ENCODE measurements at places on chromosomes 6 and 20.
A peak's percentile ranks its signal among the peaks of the same experiment; 100 is the strongest.

DNA sequence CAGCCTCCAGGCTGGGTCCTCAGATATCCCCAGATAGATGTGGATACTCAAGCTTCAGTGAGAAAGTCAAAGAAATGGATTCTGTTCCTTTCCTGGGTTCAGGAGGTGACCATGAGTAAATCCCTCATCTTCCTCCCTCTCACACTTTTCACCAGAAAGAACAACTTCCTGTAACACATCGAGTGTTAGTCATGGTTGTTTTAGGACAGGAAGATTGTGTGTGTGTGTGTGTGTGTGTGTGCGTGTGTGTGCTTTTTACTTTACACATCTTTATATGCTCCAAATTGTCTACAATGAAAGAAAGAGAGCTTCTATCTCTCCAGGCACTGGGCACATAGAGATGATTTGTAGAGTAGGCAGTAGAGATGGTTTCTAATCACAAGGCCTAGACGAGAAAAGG lies 139.9 kb downstream of the TBXT start:
- DNase-seq, result no peak

GRCh38 chr6:45192556-45192955 lies 135.6 kb upstream of the RUNX2 start:
- DNase-seq, result no peak

- no peak for DNase-seq
Measured at GRCh38 chr6:66628917-66629316, 921.9 kb upstream of the EYS start.

DNA sequence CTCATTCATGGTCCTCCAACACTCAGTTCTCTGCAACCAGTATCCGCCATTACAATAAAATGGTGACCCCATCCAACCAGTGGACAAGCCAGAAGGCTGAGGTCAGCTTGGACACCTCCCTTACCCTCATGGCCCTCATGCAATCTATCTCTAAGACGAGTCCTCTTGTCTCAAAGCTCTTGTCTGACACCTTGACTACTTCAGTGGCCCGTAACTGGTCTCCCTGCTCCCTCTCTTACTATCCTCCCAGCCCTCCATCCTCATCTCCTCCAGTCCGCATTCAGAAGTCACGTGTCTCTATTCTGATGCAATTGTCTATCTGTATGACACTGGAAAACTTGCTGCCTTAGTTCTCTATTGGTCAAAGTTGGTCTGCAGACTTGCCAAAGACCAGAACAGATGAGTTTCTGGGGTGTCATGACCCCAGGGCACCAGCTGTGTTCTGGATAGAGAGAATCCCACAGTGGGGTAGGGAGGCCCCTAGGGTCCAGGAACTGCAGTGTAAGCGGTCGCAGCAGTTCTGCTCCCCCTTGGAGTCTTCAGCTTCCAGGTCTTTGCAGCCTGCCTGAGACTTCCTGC lies 59.6 kb upstream of the RNF24 start:
- no peak for DNase-seq

DNA sequence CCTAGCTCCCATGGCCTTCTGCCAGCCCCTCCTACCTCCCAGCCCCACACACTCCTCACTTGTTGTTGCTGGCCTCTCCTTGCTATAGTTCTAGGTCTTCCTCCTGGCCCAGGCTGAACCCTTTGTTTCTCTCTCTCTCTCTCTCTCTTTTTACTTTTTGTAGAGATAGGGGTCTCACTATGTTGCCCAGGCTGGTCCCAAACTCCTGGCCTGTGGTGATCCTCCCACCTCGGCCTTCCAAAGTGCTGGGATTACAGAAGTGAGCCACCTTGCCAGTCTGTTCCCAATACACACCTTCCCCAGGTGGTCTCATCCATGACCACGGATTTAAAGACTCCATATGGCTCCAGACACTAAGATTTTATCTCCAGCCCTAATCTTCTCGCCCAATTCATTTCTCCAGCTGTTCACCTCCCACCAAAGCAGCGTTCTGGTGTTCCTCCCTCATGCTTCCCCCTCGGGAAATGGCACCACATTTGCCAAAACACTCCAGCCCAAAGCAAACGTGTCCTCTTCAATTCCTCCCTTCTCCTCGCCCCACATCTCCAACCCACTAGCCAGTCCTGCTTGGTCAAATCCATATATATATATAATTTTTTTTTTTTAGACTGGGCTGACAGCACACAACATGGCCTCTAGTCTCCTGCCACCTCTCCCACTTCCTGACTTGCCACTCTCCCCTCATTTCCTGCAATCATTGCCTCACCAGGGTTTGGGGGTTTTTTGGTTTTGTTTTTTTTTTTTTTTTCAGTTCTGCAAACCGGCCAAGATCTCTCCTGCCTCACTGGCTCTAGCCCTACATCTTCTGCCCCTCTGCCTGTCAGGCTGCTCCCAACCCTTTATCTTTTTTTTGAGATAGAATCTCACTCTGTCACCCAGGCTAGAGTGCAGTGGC lies 104.4 kb downstream of the NCR2 start:
- DNase-seq, result no peak

- no peak for DNase-seq
Measured at GRCh38 chr6:11021003-11021402, 23.1 kb downstream of the ELOVL2 start.

- DNase-seq, result no peak
Measured at GRCh38 chr6:99490608-99491007, 24.6 kb downstream of the USP45 start.

DNA sequence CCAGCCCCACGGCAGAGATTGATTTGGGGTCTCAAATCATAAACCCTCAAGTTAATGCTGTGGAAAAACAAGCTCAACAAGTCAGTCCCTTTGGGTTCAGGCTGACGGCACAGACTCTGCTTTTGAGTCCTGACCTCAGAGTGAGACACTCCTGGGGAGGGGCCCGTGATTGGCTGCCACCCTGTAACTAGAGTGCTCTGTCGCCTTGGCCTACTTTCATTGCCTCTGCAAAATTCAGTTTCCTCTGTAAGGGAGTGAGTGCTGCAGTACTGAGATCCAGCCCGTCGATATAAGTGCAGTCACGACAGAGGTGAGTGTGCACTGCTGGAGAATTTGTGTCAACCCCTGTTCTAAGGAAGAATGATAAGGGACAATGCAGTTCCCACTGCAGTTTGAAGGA lies 105.6 kb downstream of the ANKS1A start:
- no peak for DNase-seq

DNA sequence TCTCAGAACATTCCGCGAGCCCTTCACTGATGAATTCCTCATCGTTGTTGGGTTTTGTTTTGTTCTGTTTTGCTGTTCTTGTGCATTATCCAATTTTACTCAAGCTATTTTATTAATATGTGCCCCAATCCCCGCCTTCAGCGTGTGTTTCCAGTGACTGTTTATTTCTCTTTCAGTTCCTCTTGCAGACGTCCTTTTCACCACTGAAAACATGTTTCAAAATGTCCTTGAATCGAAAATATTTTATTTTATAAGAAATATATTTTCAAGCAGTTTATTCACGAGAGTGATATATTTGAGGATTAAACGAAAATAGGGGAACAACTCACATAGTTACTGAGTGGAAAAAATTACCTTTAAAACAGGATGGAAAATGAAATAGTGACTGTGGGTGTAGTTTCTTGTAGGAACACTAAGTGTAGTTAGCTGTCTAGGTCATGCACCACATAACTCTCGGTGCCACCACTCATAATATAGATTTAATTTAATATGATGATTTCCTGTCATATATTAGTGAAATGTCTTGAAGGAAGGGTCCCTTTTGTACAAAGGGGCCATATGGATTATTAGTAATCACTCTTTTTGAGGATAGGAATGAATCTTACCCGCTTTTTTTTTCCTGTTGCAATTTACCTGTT lies 45.3 kb upstream of the HDDC2 start:
- DNase-seq, result no peak

DNA sequence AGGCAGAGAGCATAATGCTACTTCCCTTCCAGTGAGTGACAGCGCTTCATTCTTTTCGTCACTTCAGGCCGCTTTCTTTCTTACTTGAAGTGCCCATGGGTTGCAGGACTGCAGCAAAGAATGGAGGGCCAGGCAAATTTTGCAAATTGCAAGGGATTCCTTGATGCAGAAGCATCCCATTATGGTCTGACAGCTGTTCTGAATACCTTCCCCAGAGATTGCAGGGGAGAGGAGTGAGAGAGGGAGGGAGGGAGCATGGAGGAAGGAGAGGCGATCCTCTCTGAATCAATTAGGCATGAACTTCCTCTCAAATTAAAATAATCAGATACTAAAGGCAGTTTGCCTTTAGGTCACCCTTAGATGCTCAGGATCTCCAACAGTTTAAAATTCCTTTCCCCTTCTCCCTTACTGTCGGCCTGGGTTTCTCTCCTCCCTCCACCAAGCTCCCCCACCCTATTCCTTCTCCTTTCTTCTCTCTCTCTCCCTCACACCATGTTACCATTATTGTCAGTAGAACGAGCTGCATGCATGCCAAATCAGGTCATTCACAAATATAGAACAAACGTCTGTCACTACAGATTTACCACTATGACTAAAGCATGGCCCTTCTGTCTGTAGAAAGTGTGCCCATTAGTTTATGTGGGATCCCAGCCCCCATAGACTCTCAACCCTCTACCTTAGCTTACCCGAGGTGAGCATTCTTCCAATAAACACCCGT lies 289.2 kb downstream of the CD83 start:
- no peak for DNase-seq

- DNase-seq, result peak; percentile 50
Measured at GRCh38 chr6:169961772-169962561, 210.5 kb downstream of the ERMARD start.

DNA sequence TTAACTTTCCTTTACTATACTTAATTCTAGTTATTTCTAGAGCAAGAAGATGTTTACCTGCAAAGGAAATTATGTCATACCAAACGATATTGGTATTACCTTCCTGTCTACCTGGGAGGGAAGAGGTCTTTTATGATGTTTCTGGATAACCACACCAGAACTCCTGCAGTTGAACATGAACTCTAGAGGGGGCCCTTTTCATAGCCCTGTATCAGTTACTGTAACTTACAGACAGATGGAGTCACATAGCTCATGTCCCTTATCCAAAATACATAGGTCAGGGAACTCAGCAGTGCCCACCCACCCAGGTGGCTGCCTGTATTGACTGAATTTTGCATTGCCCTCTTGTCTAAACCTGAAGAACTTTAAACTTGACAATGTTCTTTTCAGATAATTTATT lies 35.1 kb upstream of the MYL9 start:
- no peak for DNase-seq

GRCh38 chr6:69162811-69163210 lies 527.7 kb downstream of the ADGRB3 start:
- no peak for DNase-seq

DNA sequence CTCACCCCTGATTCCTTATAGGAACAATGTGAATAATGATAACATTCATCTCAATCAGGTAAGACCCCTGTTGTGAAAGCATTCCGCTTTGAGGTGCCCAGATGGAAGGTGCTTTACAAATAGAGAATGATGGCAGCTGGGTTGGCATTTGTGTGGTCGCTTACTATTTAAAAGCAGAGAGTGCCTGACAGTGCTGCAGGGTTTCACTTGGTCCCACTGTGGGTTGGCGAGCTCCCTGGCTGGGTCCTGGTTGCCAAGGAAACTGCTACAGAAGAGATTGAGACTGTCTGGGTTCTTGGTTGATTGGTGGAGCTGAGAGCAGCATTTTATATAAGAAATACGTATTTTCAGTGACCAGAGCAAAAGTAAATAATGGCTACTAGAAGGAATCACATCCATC lies 207.2 kb upstream of the KCNQ5 start:
- DNase-seq, result no peak

- DNase-seq, result no peak
Measured at GRCh38 chr6:53318429-53318828, 30.3 kb downstream of the ELOVL5 start.

- peak; percentile 89 for DNase-seq
Measured at GRCh38 chr6:32148289-32149091, 3.2 kb downstream of the PRRT1 start.

DNA sequence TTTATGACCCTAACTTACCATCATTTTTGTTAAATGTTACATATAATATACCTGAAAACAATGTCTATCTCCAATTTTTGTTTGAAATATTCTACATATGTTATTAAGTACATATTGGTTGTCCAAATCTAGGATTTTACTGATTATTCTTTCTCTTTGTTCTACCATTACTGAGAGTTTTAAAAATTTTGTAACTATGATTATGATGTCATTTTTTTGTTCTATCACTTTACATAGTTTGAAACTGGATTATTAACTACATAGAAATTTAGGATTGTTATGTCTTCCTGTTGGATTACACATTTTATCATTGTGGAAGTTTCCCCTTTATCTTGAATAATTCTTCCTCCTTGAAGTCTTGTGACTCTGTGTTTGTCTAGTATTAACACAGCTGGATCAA lies 41.2 kb downstream of the LINC00237 start:
- no peak for DNase-seq

DNA sequence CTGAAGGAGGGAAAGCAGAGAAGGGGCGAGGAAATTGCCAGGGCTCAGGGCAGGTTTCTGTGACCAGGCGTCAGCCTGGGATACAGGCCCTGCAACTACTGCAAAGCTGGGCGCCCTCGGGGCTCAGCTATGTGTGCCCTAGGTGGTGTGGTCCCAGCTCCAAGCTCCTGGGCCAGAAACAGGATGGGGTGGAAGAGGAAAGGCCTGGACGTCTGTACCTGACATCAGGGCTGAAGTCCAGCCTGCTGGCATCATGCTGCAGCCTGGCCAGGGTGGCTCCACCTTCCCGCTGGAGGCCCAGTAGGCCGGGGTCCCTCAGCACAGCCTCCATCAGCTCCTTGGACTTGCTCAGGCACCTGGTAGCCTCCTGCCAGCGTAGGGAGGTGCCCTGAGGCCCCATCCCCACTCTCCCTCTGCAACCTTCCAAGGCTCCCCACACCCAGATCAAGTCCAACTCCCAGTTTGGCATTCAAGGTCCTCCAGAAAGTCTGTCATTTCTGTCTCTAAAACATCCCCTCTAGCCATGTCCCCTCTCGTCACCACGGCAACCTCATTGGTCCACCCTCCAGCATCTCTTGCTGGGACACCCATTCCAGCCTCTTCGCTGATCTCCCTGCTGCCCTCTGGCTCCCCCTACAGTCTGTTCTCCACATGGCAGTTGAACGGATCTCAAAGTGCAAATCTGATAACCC lies 38.2 kb downstream of the KIAA1755 start:
- peak; percentile 84 for DNase-seq

All from activated T-cell treated with anti-CD3 and anti-CD28 coated beads, Interleukin-2, amount 50 U/mL, for 48 hours (primary cell).